ENCODE measurements at places on chromosomes 3 and 15.

- DNase-seq, result no peak
These were observed 200.2 kb upstream of the LRRC3B start for GRCh38 chr3:26422415-26422814.

DNA sequence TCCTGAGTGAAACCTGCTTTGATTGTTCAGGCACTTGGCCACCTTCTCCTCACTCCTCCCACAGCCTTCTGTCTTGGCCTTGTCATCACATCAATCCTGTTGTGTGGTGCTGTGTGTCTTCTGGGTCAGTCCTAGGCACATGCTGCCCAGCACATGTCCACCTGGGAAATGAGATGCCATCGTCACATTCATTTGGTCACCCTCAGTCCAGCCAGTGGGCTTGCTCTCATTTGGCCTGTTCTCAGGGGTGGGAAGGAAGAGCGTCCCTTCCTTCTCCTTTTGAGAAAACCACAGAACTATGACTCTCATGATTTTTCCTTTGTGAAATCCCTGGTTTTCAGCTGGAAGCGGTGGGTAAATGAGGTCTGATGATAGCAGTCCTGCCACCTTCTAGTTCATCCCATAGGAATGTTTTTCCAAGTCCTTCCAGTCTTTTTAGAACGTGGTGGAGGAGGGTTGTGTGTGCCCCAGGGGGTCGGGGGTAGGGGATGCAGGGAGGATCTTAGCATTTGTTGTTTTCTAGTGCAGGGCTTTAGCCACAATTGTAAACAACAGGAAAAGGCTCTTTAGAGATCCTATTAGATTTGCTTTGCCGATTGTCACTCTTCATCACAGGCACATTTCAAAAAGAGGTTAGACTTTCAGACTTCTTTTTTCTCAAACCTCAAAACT lies 8.4 kb upstream of the PLA1A start:
- no peak for DNase-seq

DNA sequence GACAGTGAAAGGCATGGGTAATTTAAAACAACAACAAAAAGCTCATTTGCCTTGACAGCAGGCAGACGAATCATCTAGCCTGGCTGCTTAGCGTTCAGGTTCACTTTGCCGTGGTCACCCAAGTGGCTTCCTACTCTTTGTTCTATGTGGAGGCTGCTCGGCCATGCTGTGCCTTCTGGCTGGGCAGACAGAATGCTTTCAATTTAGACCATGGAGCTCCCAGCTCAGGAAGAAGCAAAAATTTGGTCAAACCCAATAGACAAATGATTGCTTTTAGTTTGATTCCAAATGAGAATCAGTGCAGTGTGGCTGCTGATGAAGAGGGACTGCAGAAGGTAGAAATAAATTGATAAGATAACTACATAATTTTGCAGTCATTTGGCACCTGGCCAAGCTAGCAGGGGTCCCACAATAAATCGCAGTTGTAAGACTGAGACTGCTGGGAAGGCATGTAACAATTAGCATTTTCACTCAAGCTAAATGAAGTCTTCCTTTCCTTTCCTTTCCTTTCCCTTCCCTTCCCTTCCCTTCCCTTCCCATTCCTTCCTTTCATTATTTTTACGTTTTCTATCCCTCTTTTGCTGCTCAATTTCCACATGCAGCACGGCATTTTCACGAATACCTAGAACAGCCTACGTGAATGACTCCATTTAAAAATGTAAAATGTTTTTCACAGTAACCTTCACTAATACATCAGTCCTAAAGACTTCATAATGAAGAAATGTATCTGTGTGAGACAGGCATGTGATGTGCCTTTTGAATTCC lies 360.4 kb upstream of the TGFBR2 start:
- peak; percentile 44 for DNase-seq

DNA sequence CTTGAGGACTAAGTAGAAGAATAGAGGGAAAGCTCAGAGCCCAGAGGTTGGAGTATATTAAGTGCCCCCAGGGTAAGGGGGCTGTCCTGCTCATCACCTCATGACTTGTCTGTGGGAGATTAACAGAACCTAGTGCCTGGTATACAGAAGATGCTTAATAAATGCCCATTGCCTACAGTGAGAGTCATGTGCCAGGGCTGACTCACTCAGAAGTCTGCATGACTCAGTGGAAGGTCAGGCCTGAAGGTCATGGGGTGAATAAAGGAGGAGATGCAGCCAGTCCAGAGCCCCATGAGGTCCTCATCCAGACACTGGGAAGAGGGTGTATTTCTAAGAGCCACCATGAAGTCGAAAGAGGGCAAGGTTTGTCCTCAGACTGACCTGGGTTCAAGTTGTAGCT lies 62.5 kb upstream of the TLE3 start:
- no peak for DNase-seq

- peak; percentile 40 for DNase-seq
These were observed 3.7 kb downstream of the MDFIC2 start for GRCh38 chr3:70308760-70309159.

DNA sequence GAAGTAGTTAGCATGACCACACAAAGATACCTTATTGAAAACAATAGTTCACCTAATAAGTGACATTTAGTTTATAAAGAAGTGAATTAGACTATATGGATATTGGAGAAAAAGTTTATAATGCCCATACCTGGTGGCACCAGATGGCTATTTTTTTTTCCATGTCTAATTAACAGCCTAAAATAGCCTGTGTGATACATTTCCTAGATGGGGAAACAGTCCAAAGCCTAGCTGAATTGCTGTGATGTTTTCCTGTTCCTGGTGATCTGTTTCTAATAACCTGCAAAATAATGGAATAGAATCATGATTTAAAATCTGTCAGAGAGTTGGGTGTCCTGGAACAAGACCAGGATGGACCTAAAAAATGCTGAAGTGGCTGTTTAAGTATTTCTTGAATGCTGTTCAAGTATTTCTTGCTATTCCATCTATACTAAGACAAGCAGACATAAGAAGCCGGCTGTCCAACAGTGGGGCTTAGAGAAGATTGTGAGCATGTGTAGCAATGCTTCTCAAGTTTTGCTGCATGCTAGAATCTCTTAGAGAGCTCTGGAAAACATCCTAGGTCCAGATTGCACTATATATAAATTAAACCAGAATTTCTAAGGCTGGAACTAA lies 31.3 kb downstream of the LRRC3B start:
- DNase-seq, result no peak

GRCh38 chr15:80989081-80989517 lies 520 bp downstream of the MESD start:
- no peak for DNase-seq

- DNase-seq, result peak; percentile 71
These were observed 1.1 kb upstream of the NLGN1 start for GRCh38 chr3:173396191-173397041.

DNA sequence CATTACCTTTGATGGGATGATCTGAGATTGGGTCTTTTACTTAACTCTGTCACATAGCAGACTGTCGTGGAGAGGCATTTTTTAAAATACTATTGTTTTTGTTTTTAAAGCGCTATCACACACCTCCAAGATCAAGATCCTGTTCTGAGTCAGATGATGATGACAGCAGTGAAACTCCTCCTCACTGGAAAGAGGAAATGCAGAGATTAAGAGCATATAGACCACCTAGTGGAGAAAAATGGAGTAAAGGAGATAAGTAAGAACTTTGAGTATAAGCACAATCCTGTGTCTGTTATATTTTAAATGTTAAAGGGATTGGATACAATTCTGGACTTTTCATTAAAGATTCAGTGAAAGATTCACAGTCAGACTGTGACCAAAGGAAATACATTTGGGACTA lies 18.4 kb upstream of the ZBTB47 start:
- no peak for DNase-seq

GRCh38 chr3:106850437-106850836 lies 526.8 kb upstream of the CCDC54 start:
- DNase-seq, result no peak

GRCh38 chr3:16900779-16901440 lies 16.2 kb downstream of the PLCL2 start:
- no peak for DNase-seq

- DNase-seq, result no peak
These were observed 79.8 kb downstream of the EPHB1 start for GRCh38 chr3:134874737-134875413.

GRCh38 chr15:80613762-80614365 lies 81.2 kb upstream of the ABHD17C start:
- no peak for DNase-seq

- DNase-seq, result no peak
These were observed 12.5 kb upstream of the CAMKV start for GRCh38 chr3:49882166-49882565.

Data from brain (organoid and tissue), 16 donors.